Amniotic stem cell (primary cell): ENCODE measurements at places on chromosomes 7 and 10.

- no peak for DNase-seq
Observed at GRCh38 chr10:96290368-96291133, 13.7 kb upstream of the DNTT start.

DNA sequence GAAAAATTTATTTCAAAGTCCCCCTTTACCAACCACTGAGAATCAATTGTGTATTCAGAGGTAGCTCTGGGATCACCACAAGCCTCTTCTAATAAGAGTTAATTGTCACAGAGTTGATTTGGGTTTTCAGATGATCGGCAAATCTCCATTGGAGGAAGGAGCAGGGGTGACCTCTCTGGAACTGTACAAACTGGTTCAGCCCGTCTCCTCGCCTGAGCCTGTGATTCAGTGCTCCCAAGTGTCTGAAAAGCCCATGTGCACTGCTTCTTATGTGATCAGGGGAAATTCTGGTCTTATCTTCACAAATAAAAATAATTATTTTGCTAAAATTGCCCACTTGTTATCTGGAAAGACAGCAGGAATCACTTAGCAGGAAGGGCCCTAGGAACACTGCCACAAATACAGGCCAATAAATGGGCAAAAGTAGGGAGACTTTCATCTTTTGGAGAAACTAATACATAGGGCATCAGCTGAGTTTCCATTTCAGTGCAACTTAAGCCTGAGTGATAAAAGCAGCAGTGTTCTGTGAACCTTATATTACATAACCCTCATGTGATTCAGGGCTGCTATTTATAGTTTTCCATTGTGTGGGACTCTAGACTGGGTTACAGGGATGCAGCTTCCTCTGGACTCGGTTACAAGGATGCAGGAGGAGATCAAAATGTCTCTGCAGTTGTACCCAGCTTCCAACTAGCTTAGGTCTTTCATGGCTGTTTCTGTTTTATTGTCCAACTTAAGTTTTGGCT is 32.3 kb downstream of the CDK1 start:
- no peak for DNase-seq

GRCh38 chr10:5198386-5198785 is 1.7 kb downstream of the AKR1C4 start:
- DNase-seq, result no peak

DNA sequence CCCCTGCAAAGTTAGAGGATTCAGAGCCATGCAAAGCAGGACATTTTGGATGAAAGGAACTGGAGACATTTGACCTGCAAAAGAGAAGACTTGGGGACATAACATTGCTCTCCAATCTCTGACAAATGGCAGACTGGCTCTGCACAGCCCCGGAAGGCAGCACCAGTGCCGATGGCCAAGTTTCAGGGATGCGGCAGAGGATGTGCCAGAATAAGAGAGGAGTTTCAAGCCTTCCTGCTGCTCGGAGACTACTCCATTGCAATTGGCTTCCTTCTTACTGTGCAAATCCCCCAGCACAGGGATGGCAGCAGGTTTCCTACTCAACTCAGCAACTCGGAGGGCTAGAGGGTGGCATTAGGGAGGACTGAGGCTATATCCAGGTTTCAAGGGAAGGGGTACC is 268.8 kb upstream of the ZMIZ1 start:
- no peak for DNase-seq

- no peak for DNase-seq
Observed at GRCh38 chr10:20093600-20093999, 277.4 kb downstream of the PLXDC2 start.

DNA sequence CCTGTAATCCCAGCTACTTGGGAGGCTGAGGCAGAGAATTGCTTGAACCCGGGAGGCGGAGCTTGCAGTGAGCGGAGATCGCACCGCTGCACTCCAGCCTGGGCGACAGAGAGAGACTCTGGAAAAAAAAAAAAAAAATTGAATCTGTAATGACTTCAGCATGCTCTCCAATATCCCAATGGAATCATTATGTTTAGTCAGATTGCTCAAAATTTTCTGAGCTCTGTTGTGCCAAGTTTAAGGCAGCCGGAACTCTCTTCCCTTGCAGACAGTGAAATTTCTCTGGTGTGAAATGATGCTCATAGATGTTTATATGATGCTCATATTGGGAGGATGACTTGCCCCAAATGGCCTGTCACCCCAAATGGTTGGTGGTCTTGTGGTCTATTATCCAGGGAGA is 180.9 kb downstream of the CTTNBP2 start:
- no peak for DNase-seq

DNA sequence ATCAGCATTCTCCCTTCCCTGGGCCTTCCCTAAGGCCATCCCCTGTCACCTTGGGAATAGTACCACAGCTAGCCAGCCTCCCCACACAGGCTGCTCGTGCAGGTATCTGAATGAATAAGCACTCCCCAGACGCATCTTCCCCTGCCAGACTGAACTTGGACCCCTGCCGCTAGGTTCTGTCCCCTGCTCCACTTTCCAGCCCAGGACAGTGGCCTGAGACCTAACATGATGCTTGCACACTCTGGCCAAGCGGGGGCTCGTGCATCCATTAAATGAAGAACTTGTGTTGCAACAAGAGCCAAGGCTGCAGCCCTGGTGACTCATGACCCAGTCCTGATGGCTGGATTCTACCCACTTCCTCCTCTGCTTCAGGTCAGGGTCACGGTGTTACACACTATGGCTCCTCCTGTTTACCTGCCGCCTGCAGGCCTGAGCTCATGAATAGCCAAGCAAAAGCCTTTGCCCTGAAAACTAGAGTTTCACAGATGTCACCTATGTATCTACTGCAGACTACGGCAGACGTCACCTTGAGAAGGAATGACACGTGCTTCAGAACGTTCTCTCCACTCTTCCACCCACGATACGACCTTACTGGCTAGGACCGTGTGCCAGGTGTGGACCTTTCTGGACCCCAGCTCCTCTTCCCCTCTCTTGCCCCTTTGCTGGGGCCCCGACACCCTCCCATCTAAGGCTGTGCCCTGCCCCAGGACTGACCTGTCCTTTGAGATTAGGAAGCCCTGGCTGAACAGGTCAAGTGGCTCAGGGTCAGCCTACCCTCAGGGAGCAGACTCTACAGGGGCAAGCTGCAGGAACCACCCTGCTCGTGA is 6.5 kb downstream of the ASB13 start:
- DNase-seq, result no peak

GRCh38 chr7:149818536-149818840 is 19.7 kb upstream of the ZNF862 start:
- DNase-seq, result no peak

GRCh38 chr7:38276096-38276877 is 2.9 kb upstream of the TARP start:
- DNase-seq, result no peak

DNA sequence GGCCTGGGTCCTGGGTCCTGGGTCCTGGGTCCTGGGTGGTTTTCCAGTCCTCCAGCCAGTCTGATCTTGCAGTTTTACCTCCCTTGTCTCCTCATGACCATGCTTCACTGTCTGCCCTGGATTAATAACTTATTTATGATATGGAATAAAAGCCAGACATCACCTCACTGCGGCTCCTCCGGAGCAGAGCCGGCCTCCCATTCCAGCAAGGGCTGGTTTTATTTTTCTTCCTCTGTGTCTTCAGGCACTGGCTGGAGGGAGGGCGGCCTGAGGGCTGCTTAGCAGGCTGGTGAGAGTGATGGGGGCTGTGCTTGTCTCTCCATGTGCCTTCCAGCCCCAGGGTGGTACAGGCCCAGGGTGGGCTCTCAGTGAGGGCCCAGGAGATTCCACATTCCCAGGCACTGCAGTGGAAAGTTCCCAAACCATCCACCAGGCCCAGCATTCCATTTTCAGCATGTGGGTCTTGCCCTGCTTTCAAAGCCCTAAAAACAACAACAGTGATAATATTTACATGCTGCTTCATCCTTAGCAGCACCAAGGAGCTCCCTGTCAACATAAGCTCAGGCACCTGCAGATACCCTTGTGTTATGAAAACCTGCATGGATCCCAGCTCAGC is 12.6 kb downstream of the ADAMTS14 start:
- no peak for DNase-seq

- no peak for DNase-seq
Observed at GRCh38 chr10:132245056-132245455, 58.3 kb downstream of the DPYSL4 start.

DNA sequence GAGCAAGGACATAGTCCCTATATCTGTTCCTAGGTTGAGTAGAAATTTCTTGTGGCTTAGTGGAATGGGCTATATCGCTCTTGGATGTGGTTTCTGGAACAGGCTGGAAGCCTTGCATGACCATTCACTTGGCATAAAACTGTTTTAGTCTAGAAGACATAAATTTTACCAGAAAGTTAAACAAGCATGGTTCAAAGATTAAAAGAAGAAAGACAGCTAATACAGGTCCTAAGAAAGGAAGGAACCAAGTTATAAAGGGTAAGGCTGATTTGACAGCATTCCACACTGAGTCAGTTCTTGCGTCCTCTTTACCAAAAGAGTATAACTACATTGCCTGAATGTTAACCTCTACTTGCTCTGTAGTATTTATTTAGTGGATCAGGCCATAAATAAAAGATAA is 724.2 kb downstream of the SORCS1 start:
- DNase-seq, result no peak

DNA sequence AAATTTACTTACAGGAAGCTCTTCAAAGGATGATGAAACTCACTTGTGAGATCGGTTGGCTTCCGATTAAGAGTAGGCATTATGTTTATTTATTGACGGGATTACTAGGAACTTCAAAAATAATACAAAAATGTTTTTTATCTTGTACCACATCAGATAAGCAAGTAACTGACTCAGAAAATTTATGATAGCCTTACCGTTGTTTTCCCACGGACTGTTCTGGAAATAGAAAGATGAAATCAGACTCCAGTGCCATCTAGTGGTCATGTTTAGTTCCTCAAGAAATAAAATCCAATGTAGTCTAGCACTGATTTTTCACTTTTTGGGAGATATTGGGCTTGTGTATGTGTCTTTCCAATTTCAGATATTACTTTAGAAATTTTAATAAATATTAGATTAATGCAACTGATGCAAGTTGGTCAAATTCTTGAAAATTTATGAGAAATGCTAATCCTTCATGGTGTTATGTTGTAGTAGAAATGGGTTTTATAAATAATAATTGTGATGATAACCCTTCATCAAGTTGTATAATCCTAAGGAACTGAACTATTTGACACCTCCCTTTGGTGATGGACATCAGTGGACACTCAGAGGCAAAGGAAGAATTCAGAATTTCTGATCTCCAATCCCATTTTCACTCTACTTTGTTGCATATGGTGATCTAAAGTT is 168.8 kb downstream of the TMEM26 start:
- DNase-seq, result peak; percentile 26
